Bronchial smooth muscle cell (primary cell): ENCODE measurements at places on chromosomes 5 and 9. TPM values are rescaled to one million over a fixed set of nuclear protein-coding genes. Genes with fewer than 3 reads are reported as not detected.

The CAMK4 gene
- 3.5 and 8.2 TPM in 2 replicates for total RNA-seq

The NIPSNAP3A gene
- total RNA-seq = 12.4 and 26.0 TPM in 2 replicates

The WDR38 gene
- not detected in 2 replicates for total RNA-seq

The TMEM250 gene
- 27.4 and 29.3 TPM in 2 replicates for total RNA-seq

The NKD2 gene
- 0.16 and 4.0 TPM in 2 replicates for total RNA-seq
